ENCODE measurements at places on chromosomes 2 and 18.
A peak's percentile ranks its signal among the peaks of the same experiment; 100 is the strongest.

- H3K4me3 ChIP-seq: no peak overlapping the region
- no peaks in the 10 kb centered on the region for H3K36me3 ChIP-seq
- no peak for DNase-seq
- no peaks in the 10 kb centered on the region for H3K4me1 ChIP-seq
- no peaks in the 10 kb centered on the region for H3K27me3 ChIP-seq
These were observed 60.5 kb downstream of the HK2 start for GRCh38 chr2:74894272-74894981.

GRCh38 chr2:241910604-241911520, 41.3 kb downstream of the RTP5 start:
- no peaks in the 10 kb centered on the region for H3K27me3 ChIP-seq
- no peaks in the 10 kb centered on the region for H3K4me1 ChIP-seq
- no peak overlapping the region for H3K4me3 ChIP-seq
- H3K36me3 ChIP-seq: no peaks in the 10 kb centered on the region
- no peak overlapping the region for H3K27ac ChIP-seq
- DNase-seq: peak; percentile 30

- no peak overlapping the region for H3K4me3 ChIP-seq
- no peak overlapping the region for H3K27ac ChIP-seq
- H3K36me3 ChIP-seq: no peaks in the 10 kb centered on the region
- H3K27me3 ChIP-seq: no peaks in the 10 kb centered on the region
- DNase-seq: no peak
These were observed 201.7 kb downstream of the PTH2R start for GRCh38 chr2:208608122-208608835.

- no peak overlapping the region for H3K27ac ChIP-seq
- DNase-seq: no peak
- no peaks in the 10 kb centered on the region for H3K36me3 ChIP-seq
These were observed 2.1 kb downstream of the SERPINB10 start for GRCh38 chr18:63909870-63910269.

All from breast epithelium (tissue), 4 donors.